ENCODE measurements at places on chromosomes 2 and 18.

GRCh38 chr2:133884739-133885381 is 316.6 kb upstream of the NCKAP5 start:
- no peak for DNase-seq

DNA sequence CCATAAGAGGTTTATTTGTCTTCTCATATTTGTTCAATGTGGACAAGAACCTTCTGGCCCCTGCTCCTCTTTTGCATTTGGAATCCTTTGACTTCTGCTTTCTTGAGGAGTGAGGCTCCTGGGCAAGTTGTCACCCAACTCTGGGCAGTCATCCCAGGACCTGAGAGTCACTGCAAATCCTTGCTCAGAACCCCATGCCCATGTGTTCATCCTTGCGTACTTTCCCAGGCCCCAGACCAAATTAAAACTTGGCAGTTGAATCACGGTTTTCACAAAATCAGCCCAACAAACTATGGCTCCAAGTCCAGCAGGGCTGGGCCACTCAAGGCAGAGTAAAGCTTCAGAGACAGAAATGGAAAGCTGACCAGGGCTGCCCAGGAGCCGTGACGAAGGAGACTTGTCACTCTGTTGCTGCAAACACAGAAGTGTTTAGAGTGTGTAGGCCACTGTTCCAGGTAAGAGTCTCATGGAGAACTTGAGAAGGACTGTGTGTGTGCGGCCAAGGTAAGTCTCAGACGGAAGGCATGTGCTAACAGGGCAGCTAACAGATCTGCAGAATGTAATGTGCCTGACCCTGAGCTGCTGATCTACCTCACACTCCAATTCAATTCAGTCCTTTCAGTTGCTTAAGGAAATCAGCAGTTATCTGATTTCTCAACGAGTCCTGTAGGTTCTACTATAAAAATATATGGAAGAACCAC is 549.4 kb upstream of the HS6ST1 start:
- no peak for DNase-seq

DNA sequence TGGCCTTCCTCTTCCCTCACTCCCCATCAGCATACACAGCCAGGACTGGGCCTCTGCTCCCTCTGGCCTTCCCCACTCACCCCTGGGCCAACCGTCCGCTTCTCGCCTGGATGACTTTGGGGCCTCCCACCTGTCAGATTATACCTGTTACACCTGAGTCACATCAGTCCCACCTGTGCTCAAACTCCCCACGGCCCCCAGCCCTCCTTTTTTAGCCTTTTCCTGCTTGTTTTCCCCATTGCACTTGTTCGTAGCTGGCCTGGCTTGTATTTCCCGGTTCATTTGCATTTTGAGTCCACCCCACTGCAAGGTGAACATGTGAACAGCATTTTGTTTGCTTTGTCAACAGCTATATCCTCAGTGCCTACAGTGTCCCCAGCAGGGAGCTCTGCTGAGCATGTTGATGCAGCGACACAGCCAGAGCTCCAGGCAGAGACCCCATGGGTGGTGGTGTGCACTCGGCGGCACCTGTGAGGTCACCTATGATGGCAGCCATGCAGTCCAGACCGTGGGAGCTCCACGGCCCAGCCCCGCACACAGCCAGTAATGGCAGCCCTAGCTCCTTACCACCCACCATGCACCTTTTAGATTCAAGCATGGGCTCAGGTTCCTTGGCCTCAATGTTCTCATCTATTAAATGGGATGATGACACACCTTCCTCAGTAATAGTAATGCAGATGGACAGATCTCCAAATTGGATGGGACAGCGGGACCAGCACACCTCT is 276.4 kb upstream of the HS6ST1 start:
- no peak for DNase-seq

- DNase-seq, result no peak
Measured at GRCh38 chr18:79506191-79507075, 110.7 kb downstream of the NFATC1 start.

GRCh38 chr2:68206793-68207192 is 45.5 kb downstream of the PPP3R1 start:
- no peak for DNase-seq

DNA sequence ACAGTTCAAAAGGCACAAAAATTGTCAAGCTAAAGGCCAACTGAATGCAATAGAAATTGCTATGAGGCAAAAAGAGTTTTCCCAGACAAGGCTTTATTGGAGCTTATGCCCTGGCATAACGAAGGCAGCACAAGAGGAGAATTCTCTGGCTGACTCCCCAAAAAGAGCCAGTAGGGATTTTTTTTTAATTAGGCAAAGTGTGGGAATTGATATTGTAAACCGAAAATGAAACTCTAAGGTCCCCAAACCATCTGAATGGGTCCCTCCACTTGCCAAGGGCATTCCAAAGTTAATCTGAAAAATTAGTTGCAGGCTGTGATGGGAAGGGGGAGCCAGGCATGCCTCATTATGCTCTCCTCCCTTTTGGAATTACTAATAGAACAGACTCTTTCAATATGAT is 118.9 kb downstream of the SPOPL start:
- DNase-seq, result no peak

DNA sequence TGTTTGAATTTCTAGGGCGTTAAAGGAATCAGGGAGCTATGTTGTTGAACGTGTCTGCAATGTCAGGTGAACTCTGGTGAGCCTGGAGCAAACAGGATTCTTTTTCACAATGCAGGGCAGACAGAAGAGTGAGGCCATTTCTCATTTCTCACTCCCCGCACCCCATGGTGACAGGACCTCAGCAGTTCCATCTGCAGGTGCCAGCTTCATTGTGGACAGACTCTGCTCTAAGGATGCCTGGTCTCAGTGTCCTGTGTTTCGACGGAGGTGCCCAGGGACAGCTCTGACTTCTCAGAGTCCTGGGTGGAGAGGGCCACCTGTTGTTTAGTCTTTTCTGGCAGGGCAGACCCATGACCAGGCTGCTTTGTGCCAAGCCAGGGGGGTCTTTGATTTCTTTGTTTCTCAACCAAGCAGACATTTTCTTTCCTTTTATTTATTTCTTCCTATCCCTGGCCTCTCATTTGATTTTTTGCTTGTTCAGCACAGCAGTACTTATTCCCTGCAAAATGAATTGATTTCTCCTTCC is 201.5 kb downstream of the RNF144A start:
- DNase-seq, result no peak

GRCh38 chr18:10995550-10995949 is 153.8 kb downstream of the PIEZO2 start:
- DNase-seq, result no peak

DNA sequence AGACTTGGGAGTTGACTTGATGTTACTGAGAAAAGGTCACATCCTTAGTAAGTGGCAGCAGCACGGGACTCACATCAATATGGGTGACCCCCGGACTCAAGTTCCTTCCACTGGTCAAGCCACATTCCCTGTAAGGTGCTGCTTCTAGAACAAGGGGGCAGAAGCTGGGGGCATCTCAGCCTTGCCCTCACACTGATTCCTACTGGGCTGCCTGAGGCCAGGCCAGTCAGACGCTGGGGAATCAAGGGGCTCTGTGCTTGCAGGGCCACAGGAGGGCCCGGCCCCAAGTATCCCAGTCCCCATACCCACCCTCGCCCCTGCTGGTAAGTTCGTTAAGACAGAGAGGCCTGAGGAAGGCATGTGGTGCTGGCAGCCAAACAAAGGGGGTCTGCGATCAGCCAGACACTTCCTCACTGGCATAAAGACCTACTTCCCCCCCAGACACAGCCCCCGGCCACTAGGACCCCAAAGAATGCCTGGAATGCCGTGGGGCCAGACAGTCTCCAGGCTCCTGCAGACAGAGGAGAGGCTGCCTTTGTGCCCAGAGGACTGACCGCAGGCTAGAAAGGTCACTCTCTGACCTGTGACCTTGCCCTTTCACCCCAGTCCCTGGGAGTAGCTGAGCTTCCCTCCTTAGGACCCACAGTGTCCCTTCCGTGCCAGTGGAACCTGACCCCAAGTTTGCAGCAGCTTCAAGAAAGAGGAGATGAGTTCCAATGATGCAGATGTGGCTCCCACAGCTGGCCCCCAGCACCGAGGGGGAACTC is 83.6 kb downstream of the HS1BP3 start:
- DNase-seq, result no peak

DNA sequence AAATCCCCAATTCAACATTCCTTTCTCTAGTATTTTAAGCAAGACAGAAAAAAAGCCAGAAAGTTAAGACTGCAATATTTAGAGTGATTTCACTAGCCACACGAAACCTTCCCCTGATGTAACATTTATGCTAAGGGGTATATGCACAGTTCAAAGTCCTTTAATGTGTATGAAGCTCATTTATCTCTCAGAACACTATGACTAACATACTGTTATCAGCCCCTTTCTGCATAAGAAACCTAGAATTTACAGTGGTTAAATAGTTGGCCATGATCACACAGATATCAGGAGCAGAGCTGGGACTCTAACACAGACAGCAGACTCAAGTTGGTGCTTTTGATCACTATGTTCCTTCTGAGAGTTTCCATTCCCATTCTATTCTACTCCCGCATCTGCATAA is 185.5 kb downstream of the CDH2 start:
- no peak for DNase-seq

DNA sequence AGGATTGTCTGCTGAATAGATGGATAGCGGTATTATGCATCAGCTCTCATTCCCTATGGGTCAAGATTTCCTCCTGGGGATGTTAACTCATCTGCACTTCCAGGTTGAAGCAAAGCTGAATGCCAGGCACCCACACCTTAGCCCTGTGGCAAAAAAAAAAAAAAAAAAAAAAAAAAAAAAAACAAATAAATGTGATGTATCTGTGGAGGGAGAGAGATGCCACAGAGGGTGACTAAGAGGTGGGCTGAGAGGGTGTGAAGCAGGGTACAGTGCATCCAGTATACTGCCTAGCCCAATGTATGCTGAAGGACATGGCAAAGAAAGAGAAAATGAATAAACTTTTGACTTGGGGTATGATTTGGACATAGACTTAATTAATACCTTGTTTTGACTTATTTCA is 91.4 kb downstream of the COPS8 start:
- DNase-seq, result no peak

GRCh38 chr2:223841436-223842190 is 4.2 kb upstream of the AP1S3 start:
- no peak for DNase-seq

DNA sequence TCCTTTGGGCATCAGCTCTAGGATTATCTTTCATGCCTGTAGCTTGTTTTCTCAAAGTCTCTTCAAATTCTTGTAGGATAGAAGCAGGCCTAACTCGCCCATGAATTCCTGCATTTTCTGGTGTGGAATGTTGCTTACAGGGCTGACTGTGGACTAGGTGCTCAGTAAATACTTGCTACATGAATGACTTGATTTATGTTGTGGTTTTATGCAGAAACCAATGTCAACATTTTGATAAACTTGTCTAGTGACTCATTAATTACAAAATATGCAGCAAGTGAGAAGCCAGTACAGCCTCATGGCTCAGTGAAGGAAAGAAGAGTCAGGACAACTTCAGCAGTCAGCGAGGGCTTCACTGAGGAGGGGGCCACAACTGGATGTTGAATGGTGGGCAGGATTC is 110.6 kb upstream of the SIX2 start:
- no peak for DNase-seq

- DNase-seq, result no peak
Measured at GRCh38 chr2:103159018-103159417, 397.2 kb downstream of the TMEM182 start.

Measured in cerebellar nuclear complex (tissue), 1 donor.